ENCODE measurements at places on chromosomes 7 and 10.

DNA sequence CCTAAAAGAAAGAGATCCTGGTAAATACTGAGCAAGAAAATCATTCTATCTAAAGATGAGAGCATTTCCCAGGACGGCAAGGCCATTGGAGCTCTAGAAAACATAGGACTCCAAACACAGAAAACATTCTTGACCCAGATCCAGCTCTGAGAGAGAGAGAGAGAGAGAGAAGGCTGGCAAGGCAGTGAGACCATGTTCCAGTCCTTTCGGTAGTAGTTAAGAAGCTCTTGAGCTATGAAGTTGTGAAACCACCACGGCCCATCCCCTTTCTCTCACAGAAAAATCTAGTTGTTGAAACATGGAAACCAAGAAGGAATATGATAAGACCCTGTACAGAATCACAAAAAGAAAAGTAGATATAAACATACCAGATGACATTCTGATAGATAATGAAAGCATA, 212.4 kb upstream of the NPSR1 start:
- DNase-seq: no peak
- H3K36me3 ChIP-seq: no peaks in the 10 kb centered on the region
- no peak overlapping the region for H3K27ac ChIP-seq
- no peak overlapping the region for H3K4me3 ChIP-seq
- H3K27me3 ChIP-seq: no peaks in the 10 kb centered on the region
- no peaks in the 10 kb centered on the region for H3K4me1 ChIP-seq

DNA sequence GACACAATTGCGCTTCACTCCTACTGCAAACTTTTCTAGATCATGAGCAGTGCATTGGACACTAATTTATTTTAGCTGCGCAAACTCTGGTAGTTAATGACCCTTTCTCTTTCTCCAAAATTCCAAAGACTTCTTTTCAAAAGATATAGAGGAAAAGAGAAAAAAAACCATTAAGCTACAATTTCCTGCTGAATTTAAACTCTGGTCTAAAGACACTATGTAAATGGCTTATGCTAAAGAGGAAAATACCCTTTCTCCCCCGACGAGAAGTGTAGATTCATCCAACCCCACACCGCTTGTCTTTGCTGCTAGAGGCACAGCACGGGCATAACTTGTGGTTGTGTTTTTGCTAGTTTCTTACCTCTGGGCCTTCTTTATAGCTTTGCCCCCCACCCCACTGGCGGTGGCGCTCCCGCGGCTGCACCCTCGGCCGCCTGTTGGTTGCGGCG, 84.1 kb downstream of the SNX10 start:
- DNase-seq: no peak
- H3K4me3 ChIP-seq: no peak overlapping the region
- H3K27me3 ChIP-seq: peaks cover 13% of the 10 kb centered on the region
- no peak overlapping the region for H3K27ac ChIP-seq

GRCh38 chr10:125976960-125977605, 80.7 kb downstream of the FANK1 start:
- H3K4me1 ChIP-seq: peaks cover 10% of the 10 kb centered on the region
- DNase-seq: no peak
- no peaks in the 10 kb centered on the region for H3K27me3 ChIP-seq
- H3K4me3 ChIP-seq: no peak overlapping the region
- H3K27ac ChIP-seq: no peak overlapping the region

DNA sequence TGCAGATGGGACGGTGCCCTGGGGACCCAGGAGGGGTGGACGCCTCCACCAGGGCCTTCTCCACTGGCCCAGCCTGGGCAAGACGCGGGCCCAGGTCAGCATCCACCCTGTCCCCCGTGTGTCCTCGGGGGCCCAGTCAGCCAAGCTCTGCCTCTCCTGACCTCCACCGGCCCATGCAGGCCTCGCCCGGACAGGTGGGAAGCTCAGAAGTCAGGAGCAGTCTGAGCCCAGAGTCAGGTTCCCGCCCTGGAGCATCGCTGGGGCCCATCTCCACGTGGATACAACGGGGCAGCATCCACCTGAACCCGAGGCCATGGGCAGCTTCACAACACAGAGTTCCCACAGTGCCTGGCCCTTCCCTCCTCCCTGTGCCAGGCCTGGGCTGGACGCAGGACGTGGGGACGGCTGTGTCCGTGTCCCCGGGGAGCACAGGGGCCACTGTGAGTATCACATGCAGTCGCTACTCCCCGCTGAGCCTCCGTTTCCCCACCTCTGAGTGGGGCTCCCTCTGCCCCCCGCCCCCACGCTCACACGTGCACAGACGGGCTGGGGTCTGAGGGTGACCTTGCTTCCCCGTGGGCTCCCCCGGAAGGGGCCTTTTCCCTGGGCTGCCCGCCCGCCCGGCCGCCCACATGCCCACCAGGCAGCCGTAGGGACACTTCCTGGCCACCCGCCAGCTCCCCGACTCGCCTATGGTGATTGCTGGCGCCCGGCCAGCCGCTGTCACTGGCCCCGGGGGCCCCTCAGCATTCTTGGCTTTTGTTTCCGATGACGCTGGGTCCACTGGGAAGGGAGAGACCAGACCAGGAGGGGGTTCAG, 64.3 kb downstream of the PDGFA start:
- H3K27ac ChIP-seq: no peak overlapping the region
- H3K4me3 ChIP-seq: no peak overlapping the region
- no peaks in the 10 kb centered on the region for H3K36me3 ChIP-seq
- H3K27me3 ChIP-seq: peaks cover 32% of the 10 kb centered on the region

DNA sequence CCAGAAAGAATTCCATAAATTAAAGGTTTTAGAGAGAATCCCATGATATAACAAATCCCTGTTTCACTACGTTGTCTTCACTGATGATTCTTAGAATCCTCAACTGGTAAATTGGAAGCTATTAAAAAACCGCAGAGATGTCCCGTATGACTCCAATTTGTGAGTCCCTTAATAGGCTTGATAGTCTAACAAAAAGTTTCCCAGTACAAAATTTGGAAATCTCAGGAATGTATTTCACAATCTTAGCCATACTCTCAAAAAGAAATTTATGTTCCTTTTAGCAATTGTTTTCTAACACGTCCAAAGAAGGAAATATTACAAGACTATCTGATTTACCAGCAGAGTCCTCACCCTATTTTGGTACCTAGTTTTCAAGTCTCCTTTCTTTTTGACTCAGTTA, 2.5 kb downstream of the TES start:
- DNase-seq: no peak
- H3K4me3 ChIP-seq: peak overlapping the region; percentile 70
- peaks cover 49% of the 10 kb centered on the region for H3K4me1 ChIP-seq
- H3K36me3 ChIP-seq: no peaks in the 10 kb centered on the region
- peak overlapping the region; percentile 96 for H3K27ac ChIP-seq

DNA sequence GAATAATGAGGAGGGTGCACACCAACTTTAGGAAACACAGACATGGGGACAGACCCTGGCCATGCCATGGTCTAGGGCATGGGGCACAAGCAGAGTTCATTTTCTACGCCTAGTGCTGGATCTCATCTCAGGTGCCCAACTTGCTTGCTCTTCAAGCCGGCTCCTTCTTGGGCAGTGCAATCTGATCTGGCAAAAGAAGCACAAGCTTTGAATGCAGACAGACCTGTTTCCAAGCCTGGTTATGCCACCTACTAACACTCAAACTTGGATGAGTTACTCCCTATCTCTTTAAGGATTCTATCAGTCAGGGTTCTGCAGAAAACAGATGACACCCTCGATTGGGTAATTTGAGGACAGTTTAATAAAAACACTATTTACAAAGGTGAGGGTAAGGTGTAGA, 34.9 kb upstream of the WAPL start:
- no peaks in the 10 kb centered on the region for H3K36me3 ChIP-seq
- no peak overlapping the region for H3K27ac ChIP-seq
- no peak overlapping the region for H3K4me3 ChIP-seq
- H3K27me3 ChIP-seq: no peaks in the 10 kb centered on the region
- peaks cover 4% of the 10 kb centered on the region for H3K4me1 ChIP-seq

DNA sequence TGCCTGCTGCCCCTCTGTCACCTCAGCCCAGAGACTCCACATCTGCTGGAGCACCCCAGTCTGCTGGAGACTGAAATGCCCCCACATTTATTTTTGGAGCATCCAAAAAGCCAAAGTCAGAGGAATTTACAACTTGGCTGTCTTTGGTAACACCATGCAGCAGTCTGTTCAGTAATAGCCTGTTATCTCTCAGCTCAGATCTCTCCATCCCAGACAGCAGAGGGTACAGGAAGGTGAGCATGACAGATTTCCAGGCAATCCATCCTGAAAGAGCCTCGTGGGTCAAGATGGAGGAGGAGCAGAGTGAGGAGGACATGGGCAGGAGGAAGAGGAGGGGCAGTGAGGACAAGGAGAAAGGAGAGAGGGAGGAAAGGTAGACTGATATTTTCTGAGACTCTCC, 55.9 kb downstream of the GRID1 start:
- H3K4me3 ChIP-seq: no peak overlapping the region
- no peaks in the 10 kb centered on the region for H3K4me1 ChIP-seq
- DNase-seq: no peak
- H3K27ac ChIP-seq: no peak overlapping the region

DNA sequence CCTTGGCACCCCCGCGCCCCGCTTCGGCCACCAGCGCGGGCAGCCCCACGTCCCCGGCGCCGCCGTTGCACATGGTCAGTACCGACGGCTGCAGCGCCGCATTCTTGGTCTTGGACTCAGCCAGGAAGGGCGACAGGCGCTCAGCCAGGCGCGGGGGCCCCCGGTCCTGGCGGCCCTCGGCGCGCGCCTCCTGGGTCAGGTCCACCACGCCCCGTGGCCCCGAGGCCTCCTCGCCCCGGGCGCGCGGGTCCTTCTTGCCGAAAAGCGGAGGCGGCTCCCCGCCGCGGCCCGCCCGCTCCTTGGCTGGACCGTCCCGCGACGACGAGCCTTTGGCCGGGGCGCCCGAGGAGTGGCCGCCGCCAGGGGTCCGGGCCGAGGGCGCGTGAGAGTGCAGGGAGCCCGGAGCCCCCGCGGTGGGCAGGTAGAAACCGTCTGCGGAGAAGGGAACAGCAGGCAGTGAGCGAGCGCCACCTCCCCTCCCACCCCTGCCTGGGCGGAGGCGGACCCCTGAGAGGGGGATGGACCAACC, 34.7 kb downstream of the TNRC18 start:
- H3K36me3 ChIP-seq: peaks cover 30% of the 10 kb centered on the region
- H3K4me3 ChIP-seq: no peak overlapping the region
- no peak overlapping the region for H3K27ac ChIP-seq
- H3K4me1 ChIP-seq: peaks cover 4% of the 10 kb centered on the region
- no peak for DNase-seq
- no peaks in the 10 kb centered on the region for H3K27me3 ChIP-seq

GRCh38 chr10:78760463-78761310, 308.1 kb upstream of the ZMIZ1 start:
- peaks cover 15% of the 10 kb centered on the region for H3K4me1 ChIP-seq
- H3K27me3 ChIP-seq: peaks cover 9% of the 10 kb centered on the region
- no peak overlapping the region for H3K27ac ChIP-seq
- H3K36me3 ChIP-seq: no peaks in the 10 kb centered on the region
- no peak overlapping the region for H3K4me3 ChIP-seq

GRCh38 chr7:159115601-159116501, 28.8 kb downstream of the VIPR2 start:
- no peak overlapping the region for H3K4me3 ChIP-seq
- no peak overlapping the region for H3K27ac ChIP-seq
- no peak for DNase-seq
- no peaks in the 10 kb centered on the region for H3K36me3 ChIP-seq
- H3K27me3 ChIP-seq: peaks cover 3% of the 10 kb centered on the region

- peaks cover 7% of the 10 kb centered on the region for H3K4me1 ChIP-seq
- no peak overlapping the region for H3K27ac ChIP-seq
- H3K36me3 ChIP-seq: no peaks in the 10 kb centered on the region
- no peak for DNase-seq
Observed at GRCh38 chr7:142407939-142408570, 150.2 kb upstream of the PRSS58 start.

- H3K27ac ChIP-seq: no peak overlapping the region
- no peaks in the 10 kb centered on the region for H3K36me3 ChIP-seq
- H3K4me3 ChIP-seq: no peak overlapping the region
- no peak for DNase-seq
- no peaks in the 10 kb centered on the region for H3K27me3 ChIP-seq
- H3K4me1 ChIP-seq: no peaks in the 10 kb centered on the region
Observed at GRCh38 chr10:78736926-78737630, 331.7 kb upstream of the ZMIZ1 start.

GRCh38 chr7:19491821-19492452, 216.9 kb downstream of the POLR1F start:
- H3K4me3 ChIP-seq: no peak overlapping the region
- DNase-seq: no peak
- no peak overlapping the region for H3K27ac ChIP-seq
- H3K27me3 ChIP-seq: no peaks in the 10 kb centered on the region

DNA sequence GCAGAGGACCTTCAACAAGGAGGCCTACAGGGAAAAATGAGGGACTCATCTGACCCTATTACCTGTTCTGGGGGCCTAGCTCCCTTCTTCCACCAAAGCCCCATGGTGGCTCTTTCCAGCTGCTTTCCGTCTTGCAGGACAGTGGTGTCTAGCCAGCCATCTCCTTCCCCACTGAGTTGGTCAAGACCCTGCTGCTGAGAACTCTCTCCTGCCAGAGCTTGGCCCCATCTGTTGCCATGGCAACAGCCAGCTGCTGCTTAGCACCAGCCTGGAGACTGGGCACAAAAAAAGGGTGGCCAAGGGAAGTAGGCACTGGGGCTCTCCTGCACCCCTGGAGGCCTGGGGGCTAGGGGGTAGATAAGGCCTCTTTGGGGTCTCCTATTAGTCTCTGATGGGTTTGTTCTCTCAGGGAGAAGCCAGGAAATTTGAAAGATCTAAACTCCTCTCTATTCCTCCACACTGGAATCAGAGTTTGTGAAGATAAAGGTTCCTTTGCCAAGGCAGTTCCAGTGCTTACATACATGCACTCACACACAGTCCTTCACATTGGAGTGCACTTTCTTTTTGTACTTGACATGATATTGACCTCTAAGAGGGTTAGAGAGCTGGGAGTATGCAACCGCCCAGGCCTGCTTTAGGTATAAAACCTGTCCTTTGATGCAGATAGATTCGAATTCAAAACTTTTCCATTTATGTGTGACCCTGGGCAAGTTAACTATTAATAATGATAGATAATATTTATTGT, 15.8 kb downstream of the TSPAN33 start:
- no peak for DNase-seq
- no peak overlapping the region for H3K27ac ChIP-seq
- no peaks in the 10 kb centered on the region for H3K36me3 ChIP-seq
- no peak overlapping the region for H3K4me3 ChIP-seq
- peaks cover 7% of the 10 kb centered on the region for H3K27me3 ChIP-seq

DNA sequence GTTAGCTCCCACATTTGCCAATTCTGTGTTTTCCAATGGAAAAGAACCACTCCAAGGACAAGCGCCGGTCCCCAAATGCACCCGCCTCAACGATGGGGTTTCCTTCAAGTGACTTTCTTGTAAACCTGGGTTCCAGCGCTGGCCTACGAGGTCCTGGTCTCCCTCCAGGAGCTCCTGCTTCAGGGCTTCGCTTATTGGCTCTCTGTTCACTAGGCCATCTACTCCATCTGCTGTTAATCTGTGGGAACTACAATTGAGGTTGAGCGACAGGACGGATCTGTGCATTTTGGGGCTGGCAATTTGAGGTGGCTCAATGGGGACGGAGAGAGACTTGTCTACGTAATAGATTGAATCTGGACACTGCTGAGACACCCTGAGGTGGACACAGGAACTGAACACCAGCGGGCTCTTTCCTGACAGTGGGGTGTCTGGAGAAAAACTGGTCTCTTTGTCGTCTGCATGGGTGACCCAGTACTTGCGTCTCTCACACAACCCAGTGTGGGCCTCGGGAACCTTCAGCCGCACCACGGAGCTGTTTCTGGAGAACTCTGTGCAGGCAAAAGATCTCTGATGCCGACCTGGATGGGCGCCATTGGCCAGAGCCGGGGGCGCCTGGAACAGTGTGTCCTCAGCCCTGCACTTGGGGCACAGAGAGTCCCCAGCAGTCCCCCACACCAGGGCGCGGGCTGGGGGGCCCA, 115.9 kb upstream of the ADAM12 start:
- no peaks in the 10 kb centered on the region for H3K27me3 ChIP-seq
- no peak for DNase-seq
- no peak overlapping the region for H3K27ac ChIP-seq
- no peaks in the 10 kb centered on the region for H3K36me3 ChIP-seq
- H3K4me1 ChIP-seq: no peaks in the 10 kb centered on the region

Measured in keratinocyte (primary cell).